Stimulated activated CD4-positive, alpha-beta T cell treated with anti-CD3 and anti-CD28 coated beads, Interleukin-4, amount 100 ng/mL, for 24 hours (primary cell): ENCODE measurements at places on chromosomes 11 and 22.

DNA sequence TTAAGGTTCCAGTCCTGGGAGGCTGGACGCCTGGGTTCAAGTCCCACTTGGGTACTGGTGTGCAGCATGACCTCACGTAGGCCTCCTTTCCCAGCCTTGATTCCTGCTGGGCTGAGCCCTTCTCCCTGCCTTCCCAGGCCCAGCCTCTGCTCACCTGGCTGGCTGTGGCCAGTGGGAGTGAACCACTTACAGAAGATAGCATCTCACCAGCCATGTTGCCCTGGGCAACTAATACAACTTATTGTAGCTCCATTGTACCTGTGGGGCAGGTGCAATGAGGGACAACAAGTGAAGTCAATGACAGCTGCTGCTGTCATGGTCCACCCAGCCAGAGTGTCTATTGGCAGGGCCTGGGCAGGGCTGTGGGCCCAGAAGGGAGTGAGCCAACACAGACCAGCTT is 48.4 kb upstream of the MPEG1 start:
- no peak for DNase-seq

DNA sequence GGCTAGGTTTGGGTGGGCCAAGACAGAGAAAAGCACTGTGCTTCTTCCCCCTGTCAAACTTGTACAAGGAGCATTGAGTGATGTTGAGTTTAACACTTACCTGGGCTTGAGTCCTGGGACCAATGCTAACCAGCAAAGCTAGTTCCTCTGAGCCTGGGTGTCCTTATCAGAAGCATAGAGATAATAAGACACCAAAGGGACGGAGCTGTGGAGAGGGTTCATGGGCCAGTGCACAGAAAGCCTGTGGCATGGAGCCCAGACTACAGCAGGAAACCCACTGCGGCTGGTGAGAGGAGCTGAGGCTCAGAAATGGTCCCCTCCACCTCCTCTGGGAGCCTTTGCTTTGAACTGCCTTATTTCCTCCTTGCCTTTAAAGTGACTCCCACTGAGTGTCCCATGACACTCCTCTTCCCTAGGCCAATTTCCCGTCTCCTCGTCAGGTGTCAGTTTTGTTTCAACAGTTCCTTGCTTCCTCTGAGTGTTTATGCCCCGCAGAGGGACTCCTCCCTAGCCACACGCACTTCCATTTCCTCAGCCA is 9.4 kb downstream of the SLCO2B1 start:
- no peak for DNase-seq

DNA sequence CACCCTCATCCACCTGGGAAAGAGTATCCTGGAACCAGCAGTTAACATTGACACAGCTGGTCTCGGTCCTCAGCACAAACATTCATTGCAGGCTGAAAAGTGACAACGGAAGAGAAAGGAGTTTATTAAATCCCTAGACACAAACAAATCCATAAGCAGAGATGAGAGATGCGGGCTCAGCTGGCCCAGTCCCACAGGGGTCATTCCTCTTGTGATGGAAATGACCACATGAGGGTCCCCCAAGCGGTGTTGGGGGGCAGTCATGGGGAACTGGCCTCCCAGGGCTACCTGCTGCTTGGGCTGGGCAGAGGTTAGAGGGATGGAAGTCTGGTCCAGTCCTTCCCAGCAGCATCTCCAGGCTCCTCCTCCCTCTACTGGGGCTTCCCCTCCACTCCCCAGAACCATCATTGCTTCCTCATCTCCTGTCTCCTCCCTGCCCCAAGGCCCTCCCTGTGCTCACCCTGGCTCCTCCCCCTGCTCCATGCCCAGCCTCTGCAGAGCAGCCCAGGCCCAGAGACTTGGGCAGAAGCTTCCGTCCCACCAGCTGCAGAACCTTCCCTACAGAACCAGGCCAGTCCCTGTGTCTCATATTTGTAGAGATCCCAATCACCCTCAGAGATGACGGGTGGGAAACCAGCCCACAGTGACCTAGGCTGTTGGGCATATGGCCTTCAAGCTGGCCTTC is 5.4 kb upstream of the IGLL5 start:
- DNase-seq = no peak

GRCh38 chr11:81916451-81916850 is 817.2 kb downstream of the FAM181B start:
- no peak for DNase-seq

DNA sequence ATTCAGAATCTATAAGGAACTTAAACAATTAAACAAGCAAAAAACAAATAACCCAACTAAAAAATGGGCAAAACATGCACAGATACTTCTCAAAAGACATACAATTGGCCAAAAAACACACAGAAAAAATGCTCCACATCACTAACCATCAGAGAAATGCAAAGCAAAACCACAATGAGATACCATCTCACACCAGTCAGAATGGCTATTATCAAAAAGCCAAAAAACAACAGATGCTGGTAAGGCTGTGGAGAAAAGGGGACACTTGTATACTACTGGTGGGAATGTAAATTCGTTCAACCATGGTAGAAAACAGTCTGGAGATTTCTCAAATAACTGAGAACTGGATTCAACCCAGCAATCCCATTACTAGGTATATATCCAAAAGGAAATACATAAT is 24.8 kb downstream of the ENTHD1 start:
- no peak for DNase-seq

- no peak for DNase-seq
Observed at GRCh38 chr11:66593303-66593635, 284 bp downstream of the CCS start.

DNA sequence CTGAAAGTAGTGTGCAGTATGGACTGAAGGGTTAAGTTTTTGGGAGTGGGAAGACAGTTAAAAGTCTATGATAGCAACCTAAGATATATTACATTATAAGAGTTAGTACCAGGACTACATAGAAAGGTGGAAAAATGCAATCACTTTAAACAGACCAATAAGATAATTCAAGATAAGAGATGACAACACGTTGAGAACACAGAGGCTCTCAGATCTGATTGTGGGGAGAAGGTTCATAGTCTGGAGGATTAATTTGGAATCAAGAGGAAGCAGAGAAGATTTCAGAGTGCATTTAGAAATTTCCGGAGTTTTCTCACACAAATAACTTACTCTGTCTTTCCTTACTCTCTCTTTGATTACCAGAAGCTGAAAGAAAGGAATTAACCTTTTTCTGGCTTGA is 441 bp downstream of the CASP5 start:
- DNase-seq = no peak

- no peak for DNase-seq
Observed at GRCh38 chr22:46051646-46052045, 74.7 kb upstream of the WNT7B start.

GRCh38 chr11:73521621-73522020 is 76.3 kb downstream of the FAM168A start:
- peak; percentile 6 for DNase-seq

- DNase-seq = no peak
Observed at GRCh38 chr11:16418428-16419097, 62.2 kb upstream of the SOX6 start.

DNA sequence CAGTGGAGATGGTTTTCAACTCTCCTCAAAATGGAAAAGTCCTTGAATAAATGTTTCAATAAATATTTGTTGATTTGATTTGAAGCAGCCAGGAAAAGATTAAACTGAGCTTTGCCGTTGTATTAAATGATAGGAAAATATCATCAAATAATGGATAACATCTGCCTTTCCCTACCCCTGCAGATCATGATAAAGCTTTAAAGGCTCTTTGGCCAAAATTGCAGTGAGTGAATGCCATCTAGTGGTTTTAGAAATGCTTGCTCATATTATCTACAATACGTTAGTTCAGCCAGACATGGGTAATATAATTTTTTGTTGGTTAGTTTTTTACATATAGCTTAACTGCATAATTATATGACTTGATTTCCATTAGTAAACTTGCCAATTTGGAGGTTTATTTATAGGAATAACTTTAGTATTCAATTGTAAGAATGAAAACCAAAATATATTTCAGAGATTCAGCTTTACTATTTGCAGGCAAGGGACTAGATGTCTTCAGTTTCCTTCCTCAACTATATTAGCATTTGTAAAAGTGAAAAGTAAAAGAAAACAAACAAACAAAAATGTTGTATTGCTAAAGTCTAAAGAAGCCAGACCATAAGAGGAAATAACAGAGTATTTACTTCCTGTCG is 159.2 kb downstream of the MSANTD4 start:
- DNase-seq = peak; percentile 4
